ENCODE measurements at places on chromosomes 7 and 10.

GRCh38 chr10:109886037-109886780, 37.1 kb downstream of the XPNPEP1 start:
- no peak for DNase-seq

DNA sequence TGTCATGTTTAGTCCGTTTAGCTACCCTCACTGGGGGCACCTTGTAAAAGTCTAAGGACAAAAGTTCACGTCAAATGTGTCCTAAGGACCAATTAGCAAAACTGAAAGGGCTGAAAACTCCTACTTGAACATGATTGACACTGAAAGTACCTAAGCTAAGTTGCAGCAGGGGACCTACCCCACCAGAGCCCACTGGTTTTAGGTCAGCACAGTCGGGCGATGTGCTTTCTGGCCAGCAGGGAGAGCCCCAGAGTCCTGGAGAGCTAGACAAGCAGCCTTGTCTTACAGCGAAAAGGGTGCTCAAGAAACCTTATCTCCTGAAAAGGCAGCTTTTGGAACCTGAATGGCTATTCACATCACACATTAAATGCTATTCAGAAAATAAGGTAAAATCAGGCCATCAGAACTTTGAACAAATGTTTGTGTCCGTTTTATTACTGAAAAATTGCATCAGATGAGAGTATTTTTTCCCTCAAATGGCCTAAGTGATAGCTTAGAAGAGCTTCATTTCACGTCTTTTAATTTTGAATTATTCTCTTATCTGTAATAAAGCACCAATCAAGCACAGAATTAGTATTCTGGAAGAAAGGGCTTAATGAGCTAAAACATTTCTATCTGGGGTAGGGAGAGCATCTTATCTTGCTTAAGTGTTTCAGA, 52.2 kb upstream of the MKI67 start:
- DNase-seq: no peak

DNA sequence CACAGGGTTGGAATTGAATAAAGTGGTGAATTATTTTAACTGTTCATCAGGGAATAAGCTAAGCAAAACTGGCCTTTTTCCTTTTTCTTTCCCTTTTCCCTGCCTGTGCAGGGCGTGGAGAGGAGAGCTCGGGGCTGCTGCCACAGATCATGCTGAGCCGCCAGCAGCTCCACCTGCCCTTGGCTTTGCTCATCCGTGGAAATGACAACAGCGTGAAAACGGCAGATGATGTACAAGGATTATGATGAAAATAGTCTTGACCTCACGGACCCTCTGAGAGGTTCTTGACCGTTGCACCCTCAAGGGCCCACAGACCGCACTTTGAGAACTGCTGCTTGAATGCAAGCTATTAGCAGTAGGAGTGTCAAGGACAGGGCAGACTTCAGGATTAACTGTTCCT, 10.6 kb downstream of the PPP2R2D start:
- no peak for DNase-seq

DNA sequence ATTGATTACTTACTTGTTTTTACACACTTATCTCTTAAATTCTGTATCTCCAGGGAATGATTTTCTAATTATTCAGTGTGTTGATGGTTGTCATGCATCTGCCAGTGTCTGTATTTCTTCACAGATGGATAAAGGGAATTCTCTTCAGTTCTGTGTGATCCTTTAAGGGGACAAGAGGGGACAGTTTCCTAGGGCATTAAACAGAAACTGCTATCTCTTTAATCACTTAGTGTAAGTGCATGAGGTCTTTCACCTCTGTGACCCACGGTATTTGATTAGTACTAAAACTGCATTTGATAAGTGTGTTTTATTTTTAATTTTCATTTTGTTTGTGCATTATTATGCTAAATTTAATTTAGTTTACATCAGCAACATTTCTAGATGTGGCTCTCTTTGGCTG, 26.6 kb upstream of the SEMA3D start:
- no peak for DNase-seq

DNA sequence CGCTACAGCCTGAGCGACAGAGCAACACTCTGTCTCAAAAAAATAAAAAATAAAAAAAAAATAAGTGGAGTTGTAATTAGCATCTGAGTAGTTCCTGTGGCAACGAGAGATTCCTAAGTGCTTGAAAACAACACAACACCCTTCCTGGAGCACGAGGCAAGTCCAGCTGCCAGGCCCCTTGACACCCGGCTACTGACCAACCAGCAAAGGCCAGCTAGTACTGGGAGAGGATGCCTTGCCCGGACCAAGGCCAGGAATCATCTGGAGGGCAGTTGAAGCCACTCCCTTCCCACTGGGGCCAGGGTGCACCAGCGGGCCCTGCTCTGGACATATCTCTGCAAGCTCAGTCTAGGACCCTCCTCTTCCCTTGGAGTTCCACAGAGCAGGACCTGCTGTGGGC, 536 bp downstream of the C10orf105 start:
- no peak for DNase-seq

DNA sequence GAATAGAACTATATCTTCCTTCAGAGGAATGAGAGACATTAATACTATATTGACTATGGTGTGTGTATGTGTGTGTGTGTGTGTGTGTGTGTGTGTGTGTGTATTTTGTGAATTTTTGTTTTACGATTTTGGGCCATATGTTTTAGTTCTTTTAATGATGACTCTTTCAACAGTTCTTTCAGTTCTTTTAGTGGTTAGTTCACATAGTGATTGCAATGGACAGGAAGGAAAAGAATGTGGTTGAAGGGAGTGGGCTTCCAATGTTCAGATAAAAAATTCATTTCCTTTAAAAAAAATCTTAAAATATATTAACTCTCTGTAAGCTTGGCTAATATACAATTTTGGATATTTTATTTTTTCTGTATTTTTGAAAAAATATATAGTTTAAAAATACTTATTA, 315.7 kb upstream of the DGKB start:
- no peak for DNase-seq

DNA sequence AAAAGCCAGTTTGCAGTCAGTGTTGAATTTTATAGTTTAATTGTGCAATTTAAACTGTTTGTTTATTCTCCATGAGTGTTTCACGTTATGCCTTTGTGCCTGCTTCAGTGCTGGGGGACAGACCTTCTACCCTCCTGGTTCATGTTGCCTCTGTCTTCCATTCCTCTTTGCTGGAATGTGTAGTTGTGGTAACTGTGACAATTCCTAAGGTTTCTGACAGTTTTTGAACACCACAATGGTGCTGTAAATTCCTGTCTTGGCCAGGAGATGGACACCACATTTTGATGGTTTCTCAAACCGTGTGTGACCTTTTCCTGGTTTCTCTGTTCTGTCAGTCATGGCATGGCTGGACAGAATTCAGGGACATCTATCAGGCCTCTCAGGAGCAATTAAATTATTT, 201.7 kb downstream of the BICC1 start:
- no peak for DNase-seq

All from NCI-H1436 (cell line).